ENCODE measurements at places on chromosomes 1 and 21. TPM values are rescaled to one million over a fixed set of nuclear protein-coding genes. Genes with fewer than 3 reads are reported as not detected.
A peak's percentile ranks its signal among the peaks of the same experiment; 100 is the strongest.

Gene S100A2
- 1.1 TPM for total RNA-seq

Gene IGSF9
- 0.04 TPM for total RNA-seq

Gene OR6N2
- not detected for total RNA-seq

Gene TCP10L
- not detected for total RNA-seq

Gene HAO2
- total RNA-seq: not detected

Gene NHLH1
- 0.48 TPM for total RNA-seq

Gene IRF6
- 1.2 TPM for total RNA-seq

Gene FCGR2B
- total RNA-seq: 0.33 TPM

Gene SASS6
- total RNA-seq: 13.1 TPM

Gene TBX15
- total RNA-seq: not detected

Gene C1orf53
- 2.9 TPM for total RNA-seq

Gene SERINC2
- 0.31 TPM for total RNA-seq

GRCh38 chr1:103448560-103448959, 76.9 kb upstream of the RNPC3 start:
- H3K27ac ChIP-seq: no peak overlapping the region
- H3K36me3 ChIP-seq: no peaks in the 10 kb centered on the region
- no peaks in the 10 kb centered on the region for H3K4me1 ChIP-seq
- H3K27me3 ChIP-seq: no peaks in the 10 kb centered on the region
- DNase-seq: no peak

DNA sequence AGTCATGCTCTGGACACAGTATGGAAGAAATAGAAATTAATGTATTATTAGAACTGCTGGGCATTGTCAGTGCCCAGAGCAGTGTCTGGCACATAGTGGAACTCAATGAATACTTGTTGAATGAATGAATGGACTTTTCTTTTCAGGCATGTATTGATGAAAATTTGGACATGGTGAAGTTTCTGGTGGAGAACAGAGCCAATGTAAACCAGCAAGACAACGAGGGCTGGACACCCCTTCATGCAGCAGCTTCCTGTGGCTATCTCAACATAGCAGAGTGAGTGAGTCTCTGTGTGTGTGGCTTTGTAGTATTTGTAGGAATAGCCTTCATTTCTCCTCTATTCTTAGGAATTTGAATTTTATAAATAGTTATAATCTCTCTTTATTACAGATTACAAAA, 68.1 kb downstream of the PPP1R12B start:
- H3K27me3 ChIP-seq: no peaks in the 10 kb centered on the region
- no peak overlapping the region for H3K27ac ChIP-seq
- H3K4me1 ChIP-seq: no peaks in the 10 kb centered on the region
- no peak overlapping the region for H3K4me3 ChIP-seq
- H3K36me3 ChIP-seq: no peaks in the 10 kb centered on the region

DNA sequence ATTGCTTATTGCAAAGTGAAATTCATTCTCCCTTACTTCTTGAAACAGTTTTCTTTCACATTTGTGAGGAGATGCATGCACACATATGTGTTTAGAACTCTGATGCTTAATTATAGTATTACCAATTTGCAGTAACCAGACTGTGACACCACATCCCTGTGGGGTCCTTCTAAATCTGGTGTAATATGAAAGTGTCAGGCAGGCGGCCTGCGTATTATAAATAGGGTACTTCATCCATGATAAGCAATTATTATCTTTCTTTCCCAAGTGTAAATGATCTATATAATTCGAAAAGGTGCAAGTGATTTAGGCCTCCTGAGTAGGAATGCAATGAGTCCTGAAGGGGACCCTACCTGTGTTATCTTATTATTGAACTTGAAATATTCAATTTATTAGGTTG, 876 bp downstream of the EFCAB7 start:
- peak overlapping the region; percentile 95 for H3K27ac ChIP-seq
- H3K36me3 ChIP-seq: no peaks in the 10 kb centered on the region
- no peaks in the 10 kb centered on the region for H3K27me3 ChIP-seq
- peak overlapping the region; percentile 92 for H3K4me3 ChIP-seq

GRCh38 chr1:39178541-39179431, 25.7 kb upstream of the MACF1 start:
- H3K27me3 ChIP-seq: no peaks in the 10 kb centered on the region
- peaks cover 6% of the 10 kb centered on the region for H3K4me1 ChIP-seq
- no peaks in the 10 kb centered on the region for H3K36me3 ChIP-seq
- no peak overlapping the region for H3K4me3 ChIP-seq
- DNase-seq: no peak
- H3K27ac ChIP-seq: no peak overlapping the region

GRCh38 chr1:1899967-1900327, 9.1 kb upstream of the GNB1 start:
- H3K4me3 ChIP-seq: no peak overlapping the region
- peaks cover 14% of the 10 kb centered on the region for H3K4me1 ChIP-seq
- H3K36me3 ChIP-seq: no peaks in the 10 kb centered on the region
- DNase-seq: no peak
- no peaks in the 10 kb centered on the region for H3K27me3 ChIP-seq

DNA sequence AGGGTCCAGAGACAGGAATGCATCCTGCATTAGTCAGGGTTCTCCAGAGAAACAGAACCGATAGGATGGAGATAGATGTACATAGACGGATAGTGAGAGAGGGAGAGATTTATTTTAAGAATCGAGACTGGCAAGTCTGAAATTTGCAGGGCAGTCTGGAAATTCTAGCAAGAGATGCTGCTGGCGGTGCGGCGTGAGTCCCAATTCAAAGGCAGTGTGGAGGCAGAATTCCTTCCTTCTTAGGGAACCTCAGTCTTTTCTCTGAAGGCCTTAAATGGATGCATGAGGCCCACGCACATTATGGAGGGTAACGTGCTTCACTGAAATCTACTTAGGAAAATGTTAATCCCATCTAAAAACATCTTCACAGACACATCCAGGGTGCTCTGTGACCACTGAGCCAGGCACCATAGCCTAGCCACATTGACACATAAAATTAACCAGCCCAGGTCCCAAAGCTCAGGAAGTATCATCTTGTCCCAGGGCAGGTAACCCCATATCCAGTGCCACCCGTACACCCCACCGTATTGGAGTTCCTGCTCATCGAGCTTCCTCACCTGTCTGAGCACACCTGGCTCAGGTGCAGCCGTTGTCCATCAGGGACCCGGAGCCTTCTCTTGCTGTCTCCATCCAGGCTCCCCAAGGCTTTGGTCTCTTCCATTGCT, 9.7 kb upstream of the PKNOX1 start:
- H3K4me3 ChIP-seq: no peak overlapping the region
- H3K36me3 ChIP-seq: no peaks in the 10 kb centered on the region
- no peak overlapping the region for H3K27ac ChIP-seq
- no peak for DNase-seq
- H3K27me3 ChIP-seq: no peaks in the 10 kb centered on the region
- H3K4me1 ChIP-seq: no peaks in the 10 kb centered on the region

GRCh38 chr1:241775021-241775420, 73.0 kb upstream of the EXO1 start:
- no peaks in the 10 kb centered on the region for H3K27me3 ChIP-seq
- H3K4me3 ChIP-seq: no peak overlapping the region
- H3K27ac ChIP-seq: no peak overlapping the region
- no peak for DNase-seq

DNA sequence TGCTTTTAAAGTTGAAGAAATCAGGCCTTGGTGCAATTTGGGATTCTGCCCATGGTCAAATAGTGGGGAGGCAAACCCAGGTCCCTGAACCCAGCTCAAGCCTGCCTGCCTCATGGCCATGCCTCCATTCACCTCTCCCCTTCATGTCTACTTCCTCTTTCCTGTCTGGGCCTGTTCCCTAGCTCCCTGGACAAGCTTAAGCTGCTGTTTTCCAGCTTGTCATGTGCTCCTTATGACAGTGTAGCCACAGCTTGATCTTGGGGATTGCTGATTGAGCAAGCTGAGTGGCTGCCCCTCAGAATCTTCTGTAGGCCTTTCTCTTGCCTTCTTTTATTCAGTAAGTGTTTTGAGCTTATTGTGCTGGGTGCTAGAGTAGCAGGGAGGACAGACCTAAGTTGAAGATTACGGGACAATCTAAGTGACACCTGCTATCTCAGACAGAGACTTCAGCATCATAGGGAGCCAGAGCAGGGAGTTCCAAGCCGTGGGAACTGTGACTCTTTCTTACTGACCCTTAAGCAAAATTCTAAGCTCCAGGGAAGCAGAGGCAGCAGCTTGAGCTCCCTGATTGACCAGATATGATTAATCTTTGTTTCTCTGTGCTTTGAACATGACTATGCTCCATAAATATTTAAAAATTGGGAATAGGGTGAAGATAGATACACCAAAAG, 520 bp upstream of the MR1 start:
- H3K36me3 ChIP-seq: no peaks in the 10 kb centered on the region
- H3K4me3 ChIP-seq: peak overlapping the region; percentile 81
- H3K4me1 ChIP-seq: peaks cover 51% of the 10 kb centered on the region
- no peak for DNase-seq

DNA sequence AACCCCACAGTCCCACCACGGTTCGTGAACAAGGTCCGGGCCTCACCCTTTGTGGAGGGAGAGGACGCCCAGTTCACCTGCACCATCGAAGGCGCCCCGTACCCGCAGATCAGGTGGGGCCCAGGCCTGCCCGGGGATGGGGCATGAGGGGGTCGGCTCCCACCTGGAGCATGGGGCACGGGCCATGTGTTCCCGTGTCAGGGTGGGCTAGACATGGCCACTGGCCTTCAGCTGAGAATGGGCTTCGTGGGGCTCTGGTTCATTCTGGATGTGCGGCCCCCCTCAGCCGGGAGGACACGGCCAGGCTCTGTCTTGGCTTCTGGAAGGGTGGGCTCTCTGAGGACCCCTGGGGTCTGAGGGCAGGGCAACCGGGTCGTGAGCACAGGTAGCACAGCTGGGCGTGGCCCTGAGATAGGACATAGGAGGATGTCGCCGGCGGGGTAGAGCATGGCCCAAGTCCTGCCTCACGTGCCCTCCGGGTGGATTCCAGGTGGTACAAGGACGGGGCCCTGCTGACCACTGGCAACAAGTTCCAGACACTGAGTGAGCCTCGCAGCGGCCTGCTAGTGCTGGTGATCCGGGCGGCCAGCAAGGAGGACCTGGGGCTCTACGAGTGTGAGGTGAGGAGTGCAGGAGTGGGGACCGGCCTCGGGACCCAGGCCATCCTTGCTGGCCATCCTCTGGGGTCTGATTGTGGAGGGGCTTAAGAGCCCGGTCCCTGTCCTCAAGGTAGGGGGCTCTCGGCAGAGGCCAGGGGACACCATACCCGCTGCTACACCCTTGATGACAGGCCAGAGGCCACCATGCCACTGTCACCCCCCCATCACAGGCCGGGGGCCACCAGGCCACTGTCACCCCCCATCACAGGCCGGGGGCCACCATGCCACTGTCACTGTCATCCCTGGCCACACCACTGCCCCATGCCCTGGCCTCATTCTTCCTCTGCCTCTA, 55.5 kb downstream of the TRIM11 start:
- H3K27me3 ChIP-seq: no peaks in the 10 kb centered on the region
- no peak overlapping the region for H3K27ac ChIP-seq
- no peak for DNase-seq
- H3K4me1 ChIP-seq: no peaks in the 10 kb centered on the region
- no peaks in the 10 kb centered on the region for H3K36me3 ChIP-seq
- H3K4me3 ChIP-seq: no peak overlapping the region

DNA sequence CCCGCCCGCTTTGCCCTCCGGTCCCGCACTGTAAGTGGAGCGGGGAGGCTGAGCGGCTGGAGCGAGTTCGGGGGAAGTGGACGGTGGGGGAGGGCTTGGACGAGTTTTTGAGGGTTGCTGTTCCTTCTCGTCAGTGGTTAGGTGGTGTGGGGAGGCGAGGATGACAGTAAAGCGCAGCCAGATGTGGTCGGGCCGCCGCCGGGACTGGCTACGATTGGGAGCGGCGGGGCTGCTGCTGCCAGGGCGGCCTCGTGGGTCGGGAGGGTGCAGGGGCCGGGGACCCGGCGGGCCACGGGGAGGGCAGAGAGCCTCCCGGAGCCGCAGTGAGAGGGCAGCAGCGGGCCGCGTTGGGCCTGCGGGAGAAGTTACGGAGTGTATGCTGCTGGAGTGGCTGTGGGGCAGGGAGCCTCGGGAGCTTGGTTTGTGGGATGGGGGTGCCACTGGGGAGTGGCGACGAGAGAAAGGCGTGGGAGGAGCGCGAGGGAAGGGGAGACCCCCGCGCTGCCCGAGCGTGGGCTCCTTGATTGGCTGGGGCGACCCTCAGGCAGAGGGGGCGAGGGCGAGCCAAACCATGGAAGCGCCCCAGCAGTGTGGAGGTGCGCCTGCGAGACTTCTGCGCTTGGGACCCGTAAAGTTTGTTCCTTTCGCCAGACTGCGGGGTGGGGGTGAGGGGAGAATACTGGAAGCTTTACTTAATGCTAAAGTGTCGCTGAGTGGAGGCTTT, 2.1 kb downstream of the ADGRL2 start:
- H3K27ac ChIP-seq: no peak overlapping the region
- no peaks in the 10 kb centered on the region for H3K4me1 ChIP-seq
- no peak for DNase-seq
- no peaks in the 10 kb centered on the region for H3K27me3 ChIP-seq

DNA sequence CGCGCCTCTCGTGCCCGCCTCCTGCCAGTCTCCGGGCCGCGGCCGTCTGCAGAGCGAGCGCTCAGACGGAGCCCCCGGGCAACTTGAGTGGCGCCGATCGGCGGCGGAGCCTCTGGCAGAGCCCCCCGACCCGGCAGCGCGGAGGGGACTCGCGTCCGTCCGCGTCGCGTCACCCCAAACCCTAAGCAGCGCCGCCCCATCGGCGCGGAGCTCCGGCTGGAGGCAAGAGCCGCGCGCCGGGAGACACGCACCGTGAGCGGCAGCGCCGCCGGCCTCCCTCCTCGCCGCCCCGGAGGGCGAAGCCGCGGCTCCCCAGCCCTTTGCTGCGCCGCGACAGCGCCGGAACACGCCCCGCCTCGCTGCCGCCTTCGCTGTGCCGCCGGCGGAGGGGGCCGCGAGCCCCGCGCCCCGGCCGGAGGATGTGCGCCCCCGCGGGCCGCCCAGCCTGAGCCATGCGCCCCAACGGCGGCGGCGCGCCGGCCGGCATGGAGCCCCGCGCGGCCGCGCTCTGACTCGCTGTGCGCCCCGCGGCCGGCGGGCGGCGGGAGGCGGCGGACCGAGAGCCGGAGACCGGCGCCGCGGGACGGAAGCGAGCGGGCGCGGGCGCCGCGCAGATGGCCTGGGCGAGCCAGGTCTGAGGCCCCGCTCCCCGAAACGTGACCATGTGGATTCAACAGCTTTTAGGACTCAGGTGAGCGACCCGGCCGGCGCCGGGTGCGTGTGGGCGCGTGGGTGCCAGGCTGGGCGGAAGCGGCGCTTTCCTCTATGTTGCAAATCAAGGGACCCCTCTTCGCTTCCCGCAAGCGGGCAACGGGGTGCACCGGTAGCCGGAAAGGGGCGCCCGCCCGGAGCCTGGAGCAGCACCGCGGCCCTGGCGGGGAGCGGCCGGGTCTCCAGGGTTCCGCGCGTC, 610 bp downstream of the AJAP1 start:
- no peaks in the 10 kb centered on the region for H3K36me3 ChIP-seq
- H3K27ac ChIP-seq: no peak overlapping the region
- no peaks in the 10 kb centered on the region for H3K4me1 ChIP-seq

GRCh38 chr1:89633800-89634625, 1.1 kb downstream of the LRRC8C start:
- peaks cover 74% of the 10 kb centered on the region for H3K4me1 ChIP-seq
- DNase-seq: peak; percentile 33
- no peaks in the 10 kb centered on the region for H3K27me3 ChIP-seq
- peak overlapping the region; percentile 85 for H3K27ac ChIP-seq
- H3K4me3 ChIP-seq: peak overlapping the region; percentile 74

- DNase-seq: no peak
- H3K36me3 ChIP-seq: peaks cover 30% of the 10 kb centered on the region
- H3K4me1 ChIP-seq: peaks cover 42% of the 10 kb centered on the region
- H3K4me3 ChIP-seq: peak overlapping the region; percentile 65
Measured at GRCh38 chr1:226733876-226734275, 5.2 kb downstream of the ITPKB start.
